ENCODE measurements at places on chromosomes 16 and 17.

- DNase-seq: no peak
Observed at GRCh38 chr17:49397586-49397985, 17.1 kb downstream of the PHB1 start.

DNA sequence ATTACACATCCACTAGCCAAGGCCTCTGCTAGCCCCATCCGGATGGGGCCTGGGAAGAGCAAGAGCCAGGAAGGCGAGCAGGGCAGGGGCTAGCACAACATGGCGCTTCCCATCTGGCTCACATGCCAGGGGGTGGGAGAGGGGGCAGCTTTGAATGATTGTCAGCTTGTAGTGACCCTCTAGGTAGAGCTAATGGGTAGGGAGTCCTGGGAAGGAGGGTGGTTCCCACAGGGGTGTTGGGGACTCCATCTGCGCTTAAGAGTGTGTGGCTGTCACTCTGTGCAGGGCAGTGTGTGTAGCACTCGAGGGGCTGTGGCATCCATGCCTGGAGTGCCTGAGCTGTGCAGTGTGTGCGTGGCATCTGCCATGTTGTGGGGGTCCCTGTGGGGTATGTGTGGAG lies 24.5 kb downstream of the ARHGAP23 start:
- DNase-seq: no peak

DNA sequence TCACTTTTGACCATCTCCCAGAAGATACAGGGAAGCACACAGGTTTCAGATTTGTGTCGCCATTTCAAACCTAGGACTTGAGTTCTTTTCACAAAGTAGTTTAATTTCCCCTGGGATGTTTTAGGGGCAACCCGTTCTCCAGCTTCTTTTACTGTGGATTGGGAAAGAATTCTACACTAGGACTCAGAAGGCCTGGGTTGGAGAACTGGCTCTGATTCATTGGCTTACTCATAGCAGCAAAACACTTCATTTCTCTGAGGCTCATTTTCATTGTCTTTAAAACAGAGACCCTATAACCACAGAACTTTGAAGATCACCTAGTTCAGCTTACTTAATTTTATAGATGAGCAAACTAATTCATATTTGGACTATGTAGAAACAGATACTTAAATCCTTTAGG lies 175.9 kb upstream of the SALL1 start:
- DNase-seq: no peak

DNA sequence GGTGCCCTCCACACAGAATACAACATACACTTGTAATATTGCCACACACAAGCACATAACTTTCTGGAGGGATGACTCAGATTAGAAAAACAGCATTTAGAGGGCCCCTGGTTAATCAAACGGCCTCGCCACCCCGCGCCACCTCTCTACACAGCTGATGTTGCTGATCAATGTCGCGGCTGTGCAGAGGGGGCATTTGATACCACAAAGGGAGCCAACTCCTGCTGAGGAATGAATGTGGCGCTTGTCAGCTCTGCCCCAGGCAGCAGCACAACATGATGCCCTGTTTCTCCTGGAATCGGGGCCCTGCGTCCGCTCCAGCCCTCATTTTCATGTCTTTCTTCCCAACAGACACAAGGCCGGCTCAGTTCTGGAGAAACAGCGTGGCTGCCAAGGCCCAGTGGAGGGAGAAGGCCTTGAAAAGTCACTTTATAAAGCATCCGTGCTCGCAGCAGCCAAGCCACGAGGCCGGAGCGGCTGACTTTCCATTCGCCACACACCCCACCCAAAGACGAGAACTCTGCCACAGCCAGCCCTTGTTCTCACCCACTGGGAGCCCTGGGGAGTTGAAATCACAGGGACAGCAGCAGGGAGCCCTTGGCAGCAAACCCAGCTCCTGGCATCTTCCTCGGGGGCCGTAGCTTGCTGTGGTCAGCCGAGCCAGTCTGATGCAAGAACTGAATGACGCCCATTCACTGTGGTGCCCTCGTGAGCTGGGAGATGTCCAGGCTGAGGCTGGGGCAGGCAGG lies 65.6 kb downstream of the XYLT1 start:
- DNase-seq: no peak

GRCh38 chr16:68490829-68491575 lies 42.7 kb upstream of the SMPD3 start:
- DNase-seq: no peak

DNA sequence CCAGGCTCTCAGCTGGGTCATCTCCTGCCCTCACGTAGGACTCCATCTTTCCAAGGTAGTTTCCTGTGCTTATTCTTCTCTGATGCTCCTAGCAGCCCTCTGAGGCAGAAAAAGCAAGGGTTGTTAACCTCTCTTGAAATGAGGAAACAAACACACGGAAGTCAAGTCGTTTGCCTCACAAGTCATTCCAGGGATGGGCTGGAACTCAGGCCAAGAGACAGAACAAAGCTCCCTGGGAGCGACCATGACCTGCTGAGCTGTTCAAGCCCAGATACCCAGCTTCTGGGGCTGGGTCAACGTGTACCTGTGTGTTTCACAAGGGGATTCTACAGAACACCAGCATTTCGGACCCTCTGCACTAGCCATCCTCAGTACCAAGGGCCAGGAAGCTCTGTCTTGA lies 28.1 kb downstream of the SRL start:
- no peak for DNase-seq

- no peak for DNase-seq
Observed at GRCh38 chr16:49556249-49556605, 182.6 kb downstream of the C16orf78 start.

DNA sequence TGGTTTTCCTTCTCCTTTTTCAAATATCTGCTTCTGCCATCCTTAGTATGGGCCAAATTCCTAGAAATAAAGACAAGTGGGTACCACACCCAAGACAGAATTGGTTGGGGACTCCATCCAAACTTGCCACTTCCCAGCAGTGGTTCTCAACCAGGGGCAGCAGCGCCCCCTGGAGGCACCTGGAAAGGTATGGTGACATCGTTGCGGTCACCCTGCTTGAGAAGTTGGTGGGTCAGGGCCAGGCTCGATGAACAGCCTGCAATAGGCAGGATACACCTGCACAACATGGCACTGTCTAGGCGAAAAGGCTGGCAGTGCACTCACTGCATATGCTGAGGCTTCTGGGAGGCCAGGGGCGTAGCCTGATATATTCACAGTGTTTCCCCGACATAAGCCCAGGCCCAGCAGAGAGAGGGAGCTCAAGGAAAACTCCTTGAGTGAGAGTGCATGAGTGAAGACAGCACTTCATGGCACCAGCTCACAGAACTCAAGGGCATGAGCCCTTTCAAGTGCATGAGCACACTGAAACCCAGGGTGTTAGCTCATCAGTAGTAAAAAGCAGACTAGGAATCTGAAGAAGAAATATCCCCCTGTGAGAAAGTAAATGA lies 57.7 kb downstream of the CMC2 start:
- peak; percentile 7 for DNase-seq

GRCh38 chr17:49333804-49334203 lies 28.2 kb downstream of the ZNF652 start:
- no peak for DNase-seq

DNA sequence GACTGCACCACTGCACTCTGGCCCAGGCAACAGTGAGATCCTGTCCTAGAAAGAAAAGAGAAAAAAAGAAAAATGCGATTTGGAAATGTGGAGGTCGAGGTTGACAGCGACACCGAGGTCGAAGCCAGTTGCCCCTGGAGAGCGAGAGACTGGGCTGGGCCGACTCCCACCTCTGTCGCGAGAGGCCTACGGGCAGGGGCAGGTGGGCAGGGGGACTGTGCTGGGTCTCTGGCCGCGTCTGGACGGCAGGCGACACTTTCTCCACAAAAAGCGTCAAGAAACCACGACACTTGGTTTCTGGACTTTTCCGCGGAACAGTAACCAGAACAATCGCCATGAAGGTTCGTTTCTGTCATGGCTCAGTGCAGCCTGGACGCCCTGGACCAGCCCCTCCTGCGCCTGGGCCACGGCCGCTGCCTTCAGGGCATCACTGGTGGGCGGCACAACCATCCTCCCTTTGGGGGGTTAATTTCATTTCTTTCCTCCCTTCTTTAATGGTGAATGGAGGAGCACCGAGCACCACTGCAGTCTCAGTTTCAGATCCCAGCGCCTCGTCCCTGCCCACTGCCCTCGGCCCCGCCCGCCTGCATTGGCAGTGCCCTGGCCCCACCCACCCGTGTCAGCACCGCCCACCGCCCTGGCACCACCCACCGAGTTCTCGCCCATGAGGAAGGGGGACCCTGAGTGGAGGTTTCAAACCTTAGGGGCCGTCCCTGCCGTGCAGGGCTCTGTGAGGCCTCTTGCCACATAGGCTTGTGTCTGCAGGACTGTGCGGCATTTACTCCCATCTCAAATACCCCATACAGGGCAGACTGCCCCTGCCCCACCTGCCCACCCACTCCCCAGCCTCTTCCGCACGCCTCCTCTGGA lies 18.5 kb upstream of the CDH15 start:
- no peak for DNase-seq

GRCh38 chr17:32261417-32261736 lies 4.3 kb upstream of the RHBDL3 start:
- no peak for DNase-seq

- no peak for DNase-seq
Observed at GRCh38 chr17:27630607-27631410, at the start of gene LGALS9. Gene LGALS9, plus strand, starts transcription at chr17:27631188. Its CDS starts 78 bp downstream, at chr17:27631266.

DNA sequence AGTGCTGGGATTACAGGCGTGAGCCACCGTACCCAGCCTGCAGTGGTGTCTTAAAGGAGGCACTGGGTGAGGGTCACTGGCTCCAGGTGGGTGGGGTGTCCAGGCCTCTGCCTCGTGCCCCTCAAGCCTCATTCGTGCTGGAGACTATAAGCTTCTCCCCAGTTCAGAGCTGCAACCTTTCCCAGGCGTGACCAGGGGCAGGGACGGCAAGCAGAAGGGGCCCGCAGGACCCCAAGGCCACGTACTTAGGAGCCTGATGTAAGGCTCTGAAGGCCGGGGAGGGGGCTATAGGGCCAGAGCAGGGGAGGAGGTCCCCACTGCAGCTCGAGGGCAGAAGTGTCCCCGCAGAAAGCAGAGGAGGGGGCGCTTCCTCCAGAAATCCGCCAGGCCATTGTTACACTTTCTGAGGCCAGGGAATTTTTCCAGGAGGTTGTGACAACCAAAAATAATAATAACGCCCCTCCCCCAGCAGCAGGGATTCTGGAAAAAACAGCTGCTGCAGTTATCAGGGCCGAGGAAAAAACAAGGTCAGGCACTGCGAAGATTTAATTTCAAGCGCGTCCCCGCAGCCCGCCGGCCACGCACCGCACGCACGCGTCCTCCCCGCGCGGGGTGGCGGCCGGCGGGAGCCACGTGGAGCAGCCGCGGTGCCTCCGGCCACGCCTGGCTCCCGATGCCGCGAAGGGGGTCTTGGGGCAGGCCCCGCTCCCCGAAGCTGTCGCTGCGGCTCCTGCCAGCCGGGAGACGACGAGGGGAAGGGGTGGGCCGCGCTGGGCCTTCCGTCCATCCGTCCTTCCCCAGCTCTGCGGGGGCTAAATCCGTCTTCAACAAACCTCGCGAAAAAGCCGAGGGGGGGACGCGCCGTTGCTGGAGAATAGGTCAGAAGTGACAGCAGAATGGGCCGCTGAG lies 45.8 kb upstream of the SLC38A10 start:
- no peak for DNase-seq

DNA sequence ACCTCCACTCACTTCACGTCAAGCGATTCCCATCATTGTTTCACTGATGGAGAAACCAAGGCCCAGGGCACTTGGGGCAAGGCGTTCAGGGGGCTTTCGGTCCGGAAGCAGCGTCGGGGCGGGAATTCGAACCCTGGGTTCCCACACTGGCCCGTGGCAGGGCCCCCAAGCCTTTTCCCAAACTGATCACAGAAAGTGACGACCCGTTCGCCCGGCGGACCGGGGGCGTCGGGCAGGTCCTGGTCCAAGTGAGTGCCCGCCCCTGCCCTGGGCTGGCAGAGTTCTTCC lies 856 bp upstream of the MON1B start:
- no peak for DNase-seq

- DNase-seq: no peak
Observed at GRCh38 chr16:78939597-78939996, 660.9 kb downstream of the MAF start.

GRCh38 chr17:82887255-82888164 lies 47.7 kb upstream of the ZNF750 start:
- no peak for DNase-seq

- DNase-seq: no peak
Observed at GRCh38 chr17:79818026-79818758, 21.0 kb downstream of the CBX4 start.

GRCh38 chr17:82238472-82239201 lies 9.8 kb downstream of the SLC16A3 start:
- DNase-seq: peak; percentile 54

- no peak for DNase-seq
Observed at GRCh38 chr16:83603723-83604570, 203.8 kb upstream of the HSBP1 start.

DNA sequence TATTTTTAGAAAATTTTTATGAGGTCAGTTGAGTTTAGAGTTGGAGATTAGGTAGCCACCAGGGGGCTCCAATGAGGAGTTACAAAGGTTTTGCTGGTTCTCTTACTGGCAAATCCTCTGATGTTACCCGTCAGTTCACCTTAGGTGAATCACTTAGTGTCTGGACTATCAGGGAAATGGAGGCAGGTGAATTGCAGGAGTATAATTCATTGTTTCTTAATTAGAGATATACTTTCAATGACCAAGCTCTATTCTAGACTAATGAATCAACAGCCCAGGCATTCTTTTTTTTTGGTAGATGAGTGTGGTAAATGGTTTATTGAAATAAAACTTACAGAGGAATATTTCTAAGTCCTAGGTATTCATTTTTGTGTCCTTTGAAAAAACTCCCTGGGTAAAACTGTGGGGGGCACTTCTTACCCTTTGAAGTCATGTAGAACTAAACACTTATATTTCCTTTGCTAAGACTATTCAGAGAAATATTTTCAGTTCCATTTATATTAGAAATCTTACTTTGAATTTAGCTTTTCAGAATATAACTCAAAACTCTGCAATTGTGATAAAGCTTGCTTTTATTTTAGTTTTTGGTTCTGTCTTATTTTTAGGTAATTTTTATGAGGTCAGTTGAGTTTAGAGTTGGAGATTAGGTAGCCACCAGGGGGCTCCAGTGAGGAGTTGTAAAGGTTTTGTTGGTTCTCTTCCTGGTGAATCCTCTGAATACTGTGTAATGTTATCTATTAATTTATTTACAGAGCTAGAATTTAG lies 17.7 kb downstream of the PSMD11 start:
- peak; percentile 36 for DNase-seq

- DNase-seq: no peak
Observed at GRCh38 chr16:1781758-1782407, 488 bp downstream of the SPSB3 start.

- DNase-seq: no peak
Observed at GRCh38 chr17:5413682-5414081, 5.8 kb downstream of the NUP88 start.

- DNase-seq: no peak
Observed at GRCh38 chr17:53270936-53271335, 551.8 kb upstream of the KIF2B start.

- DNase-seq: no peak
Observed at GRCh38 chr17:10058921-10059683, 139.3 kb downstream of the GAS7 start.

GRCh38 chr17:7191069-7191468 lies 11.9 kb upstream of the ASGR1 start:
- DNase-seq: no peak

GRCh38 chr16:78877114-78877655 lies 723.4 kb downstream of the MAF start:
- DNase-seq: no peak

- DNase-seq: no peak
Observed at GRCh38 chr16:53055541-53056391, 975 bp downstream of the CHD9 start.

All from activated T-helper 9 cell treated with anti-CD3 and anti-CD28 coated beads, Interleukin-2, amount 50 U/mL, for 16 hours (primary cell).